Neural progenitor cell (in vitro differentiated cells): ENCODE measurements at places on chromosomes 11 and 22. TPM values are rescaled to one million over a fixed set of nuclear protein-coding genes. Genes with fewer than 3 reads are reported as not detected.
A peak's percentile ranks its signal among the peaks of the same experiment; 100 is the strongest.

Gene OTOG
- total RNA-seq, result 0.34 and 42.1 TPM in 2 replicates

Gene PKDREJ
- total RNA-seq, result not detected in 2 replicates

Gene TTC28
- 44.4 and 46.2 TPM in 2 replicates for total RNA-seq

Gene B4GAT1
- 40.9 and 57.1 TPM in 2 replicates for total RNA-seq

Gene HBG1
- total RNA-seq, result not detected in 2 replicates

Gene CATSPERZ
- total RNA-seq, result 0.22 TPM in 1 of 2 replicates, not detected in the other

DNA sequence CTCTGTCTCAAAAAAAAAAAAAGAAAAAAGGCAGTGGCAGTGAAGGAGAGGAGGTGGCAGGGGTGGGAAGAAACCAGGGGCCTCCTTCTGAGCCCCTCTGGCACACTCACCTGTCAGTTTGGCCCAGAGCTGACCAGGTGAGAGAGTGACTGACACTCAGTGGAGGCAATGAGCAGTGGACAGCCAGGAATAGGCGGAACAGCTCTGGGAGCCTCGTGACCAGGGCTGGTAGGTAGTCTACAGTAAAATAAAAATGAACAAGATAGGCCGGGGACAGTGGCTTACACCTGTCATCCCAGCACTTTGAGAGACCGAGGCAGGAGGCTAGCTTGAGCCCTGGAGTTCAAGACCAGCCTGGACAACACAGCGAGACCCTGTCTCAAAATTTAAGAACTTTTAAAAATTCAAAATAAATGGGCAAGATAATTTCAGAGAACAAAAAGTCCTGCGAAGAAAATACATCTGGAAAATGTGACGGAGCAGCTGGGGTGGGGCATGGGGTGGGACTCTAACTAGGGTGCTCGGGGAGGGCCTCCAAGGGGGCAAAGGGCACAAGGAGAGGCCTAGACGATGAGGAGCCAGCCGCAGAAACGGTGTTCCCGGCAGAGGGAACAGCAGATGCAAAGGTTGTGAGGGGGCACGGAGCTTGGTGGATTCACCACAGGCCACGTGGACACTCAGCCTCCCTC is 3.8 kb upstream of the PDXP start:
- no peaks in the 10 kb centered on the region for H3K27me3 ChIP-seq
- H3K27ac ChIP-seq, result no peak overlapping the region
- H3K4me1 ChIP-seq, result peaks cover 5% of the 10 kb centered on the region
- DNase-seq, result no peak

DNA sequence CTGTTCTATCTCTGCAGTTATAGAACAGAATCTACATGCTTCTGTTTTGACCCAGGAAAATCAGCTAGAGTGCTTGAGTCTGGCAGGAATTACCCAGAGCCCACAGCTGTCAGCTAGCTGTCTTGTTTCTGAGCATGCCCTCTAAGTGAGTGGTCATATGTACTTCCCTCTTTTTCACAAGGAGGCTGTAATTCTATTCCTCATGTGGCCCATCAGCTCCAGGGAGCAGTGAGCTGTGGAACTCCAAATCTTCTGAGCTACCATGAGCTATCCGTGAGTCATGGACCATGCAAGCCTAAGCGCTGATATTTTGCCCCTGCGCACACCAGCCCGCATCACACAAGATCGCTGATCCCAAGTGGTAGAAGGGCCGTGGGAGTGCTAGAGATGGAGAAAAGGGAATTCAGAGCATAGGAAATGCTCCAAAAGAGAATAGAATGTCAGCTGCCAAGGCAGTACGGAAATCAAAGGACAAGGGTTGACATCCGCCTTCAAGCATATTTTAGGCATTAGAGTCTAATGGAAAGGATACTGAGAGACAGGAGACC is 5.4 kb downstream of the FJX1 start:
- H3K36me3 ChIP-seq, result no peaks in the 10 kb centered on the region
- no peaks in the 10 kb centered on the region for H3K27me3 ChIP-seq
- peaks cover 21% of the 10 kb centered on the region for H3K4me1 ChIP-seq
- H3K27ac ChIP-seq, result no peak overlapping the region

GRCh38 chr11:67647471-67647870 is 3.1 kb downstream of the ACY3 start:
- H3K4me3 ChIP-seq, result no peak overlapping the region
- H3K36me3 ChIP-seq, result no peaks in the 10 kb centered on the region
- H3K27me3 ChIP-seq, result no peaks in the 10 kb centered on the region
- DNase-seq, result no peak
- no peak overlapping the region for H3K27ac ChIP-seq

DNA sequence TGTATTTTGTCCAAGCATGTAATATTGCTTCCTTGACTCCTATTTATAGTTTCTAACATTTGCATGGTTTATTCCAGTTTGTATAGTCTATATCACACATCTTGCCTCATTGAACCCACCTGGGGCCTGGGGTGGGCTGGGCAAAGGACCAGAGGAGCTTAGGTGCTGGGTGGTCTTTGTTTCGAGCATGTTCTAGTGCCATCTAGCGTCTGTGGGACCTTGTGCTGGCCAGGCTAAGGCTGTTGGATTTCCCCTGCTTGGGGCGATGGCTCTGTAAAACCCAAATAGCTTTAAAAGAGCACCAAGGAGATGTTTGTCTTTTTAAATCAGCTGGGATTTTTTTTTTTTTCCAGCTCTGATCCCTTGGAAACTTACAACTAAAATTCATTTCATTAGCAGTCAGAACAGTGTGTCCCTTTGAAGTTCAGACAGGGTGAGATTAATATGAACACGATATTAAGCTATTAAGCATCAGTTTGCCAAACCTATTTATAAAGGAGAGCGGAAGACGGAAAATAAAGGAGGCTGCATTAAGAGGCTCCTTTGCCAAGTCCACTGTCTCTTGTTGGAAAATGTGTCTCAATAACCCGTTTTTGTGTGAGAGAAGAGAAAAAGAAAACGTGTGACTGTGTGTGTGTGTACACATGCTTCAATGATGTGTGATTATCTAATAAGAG is 157.4 kb downstream of the COMMD9 start:
- H3K27me3 ChIP-seq, result no peaks in the 10 kb centered on the region
- H3K4me1 ChIP-seq, result peaks cover 9% of the 10 kb centered on the region
- H3K27ac ChIP-seq, result no peak overlapping the region
- no peaks in the 10 kb centered on the region for H3K36me3 ChIP-seq
- DNase-seq, result peak; percentile 85

GRCh38 chr22:37054056-37054395 is 2.5 kb downstream of the KCTD17 start:
- no peak overlapping the region for H3K4me3 ChIP-seq
- no peak for DNase-seq
- H3K27me3 ChIP-seq, result peaks cover 12% of the 10 kb centered on the region
- H3K4me1 ChIP-seq, result peaks cover 5% of the 10 kb centered on the region

DNA sequence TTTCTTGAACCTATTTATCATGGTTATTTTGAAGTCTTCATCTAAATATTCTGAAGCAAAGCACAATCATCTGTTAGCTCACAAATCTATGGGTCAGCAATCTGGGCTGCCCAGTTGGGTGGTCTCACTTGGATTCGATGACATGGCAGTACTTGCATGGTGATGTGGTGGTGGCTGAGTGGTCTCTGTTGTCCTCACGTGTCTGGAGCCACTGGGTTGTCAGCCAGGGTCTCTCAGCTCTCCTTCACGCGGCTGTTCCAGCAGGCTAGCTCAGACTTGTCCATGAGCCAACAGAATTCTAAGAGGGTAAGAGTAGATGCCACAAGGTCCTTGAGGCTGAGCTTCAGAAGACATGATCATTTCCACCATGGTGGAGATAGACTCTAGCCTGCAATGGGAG is 66.4 kb upstream of the KCNQ1OT1 start:
- H3K27me3 ChIP-seq, result peaks cover 45% of the 10 kb centered on the region
- no peak overlapping the region for H3K27ac ChIP-seq
- H3K36me3 ChIP-seq, result no peaks in the 10 kb centered on the region
- no peak overlapping the region for H3K4me3 ChIP-seq
- H3K4me1 ChIP-seq, result no peaks in the 10 kb centered on the region

- peaks cover 61% of the 10 kb centered on the region for H3K4me1 ChIP-seq
- H3K27me3 ChIP-seq, result no peaks in the 10 kb centered on the region
- peak overlapping the region; percentile 3 for H3K27ac ChIP-seq
- no peaks in the 10 kb centered on the region for H3K36me3 ChIP-seq
- no peak overlapping the region for H3K4me3 ChIP-seq
- peak; percentile 93 for DNase-seq
Measured at GRCh38 chr11:12746593-12747097, 72.4 kb downstream of the TEAD1 start.

DNA sequence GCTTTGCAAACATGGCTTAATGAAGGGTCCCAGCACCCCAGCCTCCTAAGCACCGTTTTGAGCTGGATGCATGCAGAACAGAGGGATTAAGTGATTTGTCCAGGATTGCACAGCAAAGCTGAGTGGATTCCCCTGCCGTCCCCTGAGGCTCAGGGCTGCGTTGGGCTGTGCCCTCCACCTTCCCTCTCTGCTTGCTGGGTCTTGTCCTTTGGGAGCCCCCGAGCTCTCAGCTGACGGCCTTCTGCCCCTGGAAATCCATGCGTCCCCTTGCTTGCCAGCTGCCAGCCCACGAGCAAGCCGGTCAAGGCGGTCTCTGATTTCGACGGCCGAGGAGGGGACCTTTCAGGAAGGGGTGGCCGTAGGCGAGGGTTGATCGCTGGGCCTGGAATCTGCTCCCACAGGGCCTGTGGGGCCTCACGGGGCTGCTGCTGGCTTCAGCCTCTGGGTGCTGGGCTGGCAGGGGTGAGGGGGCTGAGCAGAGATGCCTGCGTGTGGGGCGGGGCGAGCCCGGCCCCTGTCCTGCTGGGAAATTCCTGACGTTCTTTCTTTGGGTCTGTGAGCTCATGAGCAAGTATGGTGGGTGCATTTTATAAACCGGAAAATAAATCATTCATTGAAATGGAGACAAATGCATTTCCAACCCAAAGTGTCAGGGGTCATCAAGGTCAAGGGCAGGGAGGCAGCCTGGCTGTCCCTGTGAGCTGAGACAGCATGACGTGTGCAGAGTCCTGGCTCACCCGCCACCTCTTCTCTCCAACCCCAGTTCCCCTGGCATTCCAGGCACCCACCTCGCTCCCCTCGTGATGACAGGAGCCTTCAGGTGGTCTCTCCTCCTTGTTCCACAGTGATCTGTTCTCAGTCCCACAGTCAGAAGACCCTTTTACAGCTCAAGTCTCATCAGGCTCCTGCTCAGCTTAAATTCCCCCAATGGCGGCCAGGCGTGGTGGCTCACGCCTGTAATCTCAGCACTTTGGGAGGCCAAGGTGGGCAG is 28.1 kb downstream of the FGF4 start:
- no peak overlapping the region for H3K4me3 ChIP-seq
- DNase-seq, result no peak
- peaks cover 6% of the 10 kb centered on the region for H3K4me1 ChIP-seq
- H3K27ac ChIP-seq, result no peak overlapping the region

DNA sequence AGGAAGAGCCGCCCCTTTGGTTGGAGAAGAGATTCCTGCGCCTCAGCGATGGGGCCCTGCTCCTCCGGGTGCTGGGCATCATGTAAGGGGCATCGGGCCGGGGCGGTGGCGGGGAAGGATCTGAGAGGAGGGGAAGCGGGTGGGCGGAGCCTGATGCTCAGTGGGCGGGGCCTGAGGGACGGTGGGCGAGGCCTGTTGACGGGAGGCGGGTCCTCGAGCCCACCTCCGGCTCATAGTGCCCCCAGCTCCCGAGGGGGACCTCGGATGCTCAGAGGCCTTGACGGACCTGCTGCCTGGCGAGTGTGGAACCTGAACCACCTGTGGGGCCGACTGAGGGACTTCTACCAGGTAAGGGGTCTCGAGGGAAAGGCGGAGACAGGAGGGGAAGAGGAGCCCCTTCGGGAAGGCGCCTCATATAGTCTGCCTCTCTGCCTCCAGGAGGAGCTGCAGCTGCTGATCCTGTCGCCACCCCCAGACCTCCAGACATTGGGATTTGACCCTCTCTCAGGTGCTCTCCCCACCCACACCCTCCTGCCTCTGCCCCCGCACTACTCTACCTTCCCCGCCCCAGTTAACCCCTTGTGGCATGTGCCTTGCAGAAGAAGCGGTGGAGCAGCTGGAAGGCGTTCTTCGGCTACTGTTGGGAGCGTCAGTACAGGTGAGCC is 799 bp downstream of the CCDC88B start:
- peaks cover 17% of the 10 kb centered on the region for H3K4me1 ChIP-seq
- DNase-seq, result peak; percentile 83
- no peaks in the 10 kb centered on the region for H3K36me3 ChIP-seq
- H3K4me3 ChIP-seq, result peak overlapping the region; percentile 49
- no peak overlapping the region for H3K27ac ChIP-seq
- peaks cover 31% of the 10 kb centered on the region for H3K27me3 ChIP-seq

- DNase-seq, result peak; percentile 25
- no peaks in the 10 kb centered on the region for H3K27me3 ChIP-seq
- H3K36me3 ChIP-seq, result no peaks in the 10 kb centered on the region
- H3K27ac ChIP-seq, result no peak overlapping the region
Measured at GRCh38 chr22:46971099-46971763, 208.8 kb downstream of the TBC1D22A start.

- DNase-seq, result no peak
- H3K4me3 ChIP-seq, result no peak within 1 kb of the TSS
- peaks cover 19% of the 10 kb centered on the region for H3K27me3 ChIP-seq
- H3K27ac ChIP-seq, result no peak within 1 kb of the TSS
- H3K36me3 ChIP-seq, result no peaks in the 10 kb centered on the region
Measured at GRCh38 chr11:18172666-18173065, at the start of gene MRGPRX4. MRGPRX4 (plus strand) TSS chr11:18172837; CDS start chr11:18173257, 420 bp downstream.

DNA sequence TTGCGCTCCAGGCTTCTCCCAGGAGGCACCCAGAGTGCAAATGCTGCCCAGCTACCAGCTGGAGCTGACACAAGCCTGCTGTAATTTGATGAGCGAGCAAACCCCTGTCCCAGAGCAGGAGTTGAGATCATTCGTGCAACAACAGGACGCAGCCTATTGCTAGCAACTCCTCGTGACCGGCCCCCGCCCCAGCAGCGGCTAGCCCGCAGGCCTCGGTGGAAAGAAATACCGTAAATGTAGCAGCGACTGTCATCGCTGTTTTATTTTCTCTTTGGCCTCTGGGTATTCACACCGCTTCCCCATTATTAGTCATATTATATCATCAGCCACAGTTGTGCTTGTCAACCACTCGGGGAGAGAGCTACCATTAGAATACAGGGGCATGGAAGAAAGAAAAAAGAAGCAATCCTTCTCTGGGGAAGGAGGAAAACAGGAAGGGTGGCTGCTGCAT is 59.2 kb upstream of the ATXN10 start:
- no peaks in the 10 kb centered on the region for H3K27me3 ChIP-seq
- DNase-seq, result no peak
- no peak overlapping the region for H3K27ac ChIP-seq
- H3K4me3 ChIP-seq, result no peak overlapping the region
- peaks cover 4% of the 10 kb centered on the region for H3K4me1 ChIP-seq

- H3K27ac ChIP-seq, result no peak overlapping the region
- no peak overlapping the region for H3K4me3 ChIP-seq
Measured at GRCh38 chr11:119629834-119630624, 99.0 kb downstream of the NECTIN1 start.

DNA sequence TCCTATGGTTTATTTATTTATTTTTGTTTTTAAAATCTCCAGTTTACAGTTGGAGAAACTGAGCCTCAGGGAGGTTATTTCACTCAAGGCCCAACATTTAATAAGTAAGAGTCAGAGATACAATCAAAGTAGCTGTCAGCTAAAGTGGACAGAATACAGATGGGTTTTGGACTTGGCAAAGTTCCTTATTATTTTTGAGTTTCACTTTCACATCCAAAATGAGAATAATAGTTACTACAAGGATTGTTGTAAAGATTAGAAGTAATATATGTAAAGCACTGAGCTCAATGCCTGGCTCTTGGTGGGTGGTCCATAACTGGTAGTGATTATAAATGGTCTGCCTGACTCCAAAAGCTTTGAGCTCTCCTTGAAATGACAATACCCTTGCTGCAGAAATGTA is 87.5 kb upstream of the SESN3 start:
- H3K27me3 ChIP-seq, result no peaks in the 10 kb centered on the region
- no peak overlapping the region for H3K4me3 ChIP-seq
- DNase-seq, result no peak
- no peaks in the 10 kb centered on the region for H3K36me3 ChIP-seq
- peaks cover 9% of the 10 kb centered on the region for H3K4me1 ChIP-seq
- H3K27ac ChIP-seq, result no peak overlapping the region

- H3K27me3 ChIP-seq, result peaks cover 65% of the 10 kb centered on the region
- H3K36me3 ChIP-seq, result no peaks in the 10 kb centered on the region
- no peak overlapping the region for H3K4me3 ChIP-seq
Measured at GRCh38 chr11:64062185-64063039, 26.7 kb downstream of the FLRT1 start.
